Stimulated activated CD4-positive, alpha-beta T cell treated with anti-CD3 and anti-CD28 coated beads, Interleukin-15, amount 100 ng/mL, for 48 hours (primary cell): ENCODE measurements at places on chromosomes 7 and 10.

- DNase-seq: no peak
Measured at GRCh38 chr10:79052291-79053080, 16.3 kb upstream of the ZMIZ1 start.

DNA sequence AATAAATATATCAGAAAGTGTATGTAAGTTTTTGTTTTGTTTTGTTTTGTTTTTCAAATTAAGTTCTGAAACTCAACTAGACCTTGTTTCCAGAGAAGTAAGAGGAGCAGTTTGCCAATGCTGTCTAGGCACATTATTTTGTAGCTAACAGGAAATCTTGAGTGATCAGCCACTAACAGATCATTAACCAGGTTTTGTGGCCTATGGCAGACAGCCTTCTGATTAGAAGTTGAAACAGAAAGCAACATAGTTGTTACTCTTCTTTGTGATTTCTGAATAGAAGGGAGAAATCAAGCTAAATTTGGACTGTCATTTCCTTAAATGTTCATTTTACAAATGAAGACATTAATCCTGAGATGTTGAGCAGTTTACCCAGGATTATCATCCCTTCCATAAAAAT, 142.6 kb downstream of the PLXDC2 start:
- no peak for DNase-seq

GRCh38 chr10:52459097-52459496, 145.0 kb downstream of the DKK1 start:
- DNase-seq: no peak

- no peak for DNase-seq
Measured at GRCh38 chr10:31896968-31897384, 31.7 kb downstream of the ARHGAP12 start.

DNA sequence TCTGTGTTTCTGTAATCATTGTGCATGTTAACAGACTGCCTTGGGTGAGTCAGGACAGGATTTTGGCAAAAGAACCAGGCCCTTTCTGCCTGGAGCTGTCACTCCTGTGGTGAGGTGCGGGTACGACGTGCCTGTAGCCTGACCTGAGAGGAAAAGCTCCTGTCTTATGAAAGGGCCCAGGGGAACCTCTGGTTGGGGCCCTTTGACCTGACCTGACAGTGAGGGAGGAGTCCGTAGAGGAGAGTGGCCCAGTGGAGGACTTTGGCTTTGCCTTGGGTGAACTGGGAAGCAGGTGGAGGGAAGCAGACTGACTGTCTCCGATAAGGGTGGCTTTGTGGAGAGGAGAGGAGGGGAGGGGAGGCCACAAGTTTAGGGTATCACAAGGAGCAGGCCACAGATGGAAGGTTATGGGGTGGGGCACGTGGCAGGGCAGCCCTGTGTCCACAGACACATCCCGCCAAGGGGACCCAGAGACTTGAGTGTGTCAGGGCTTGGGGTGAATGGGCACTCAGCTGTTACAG, 6.9 kb downstream of the PFKP start:
- no peak for DNase-seq

- no peak for DNase-seq
Measured at GRCh38 chr7:6571160-6571779, 6.0 kb upstream of the ZDHHC4 start.

GRCh38 chr7:106430103-106430502, 145.3 kb upstream of the NAMPT start:
- DNase-seq: no peak

DNA sequence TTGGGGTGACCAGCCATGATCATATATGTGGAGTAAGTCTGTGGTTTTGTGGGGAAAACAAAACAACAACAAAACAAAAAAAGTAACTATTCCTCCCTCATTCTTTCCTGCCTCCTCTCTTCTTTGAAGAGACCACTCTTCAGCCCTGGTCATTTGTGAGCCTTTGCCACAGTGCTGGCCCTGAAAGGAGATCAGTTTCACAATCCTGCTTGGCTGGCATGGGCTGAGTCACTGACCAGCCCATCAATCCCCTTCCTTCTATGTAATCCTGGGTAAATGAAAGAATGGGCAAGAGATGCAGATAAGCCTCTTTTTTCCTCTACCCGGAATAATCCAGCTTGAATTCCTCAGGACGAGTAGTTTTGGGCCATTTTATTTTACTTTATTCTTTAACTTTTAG, 13.6 kb downstream of the CSTF2T start:
- DNase-seq: no peak

- no peak for DNase-seq
Measured at GRCh38 chr10:59319854-59320253, 42.5 kb downstream of the FAM13C start.

DNA sequence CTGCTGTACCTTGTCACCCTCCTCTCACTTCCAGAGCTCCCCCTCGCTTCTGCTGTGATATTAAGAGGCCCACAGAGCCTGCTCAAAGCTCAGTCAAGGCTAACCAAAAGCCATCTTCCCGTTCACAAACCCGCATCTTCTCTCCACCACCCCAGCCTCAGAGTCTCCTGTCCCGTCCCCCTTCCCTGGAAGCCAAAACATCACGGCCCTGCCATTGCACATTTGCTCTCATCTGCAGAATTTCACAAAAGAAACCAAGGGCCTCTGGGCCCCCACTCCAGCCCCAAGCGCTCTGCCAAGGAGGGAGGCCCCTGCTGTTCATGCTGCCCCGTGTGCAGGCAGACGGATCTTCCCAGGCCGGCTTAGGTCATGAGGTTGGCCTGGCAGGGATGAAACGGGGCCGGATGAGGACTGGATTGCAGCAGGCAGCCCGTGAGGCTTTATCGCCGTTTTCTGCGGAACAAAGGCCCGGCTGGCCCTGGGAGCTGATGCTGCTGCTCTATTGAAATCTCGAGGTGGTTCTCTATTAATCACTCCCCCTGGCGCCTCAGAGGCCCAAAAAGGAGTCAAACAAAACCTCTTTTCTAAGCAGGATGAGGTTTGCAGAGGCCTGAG, 31.6 kb upstream of the FOXK1 start:
- no peak for DNase-seq

- DNase-seq: peak; percentile 21
Measured at GRCh38 chr10:11742009-11742778, at the start of gene ECHDC3. ECHDC3 (plus strand) TSS chr10:11742382; CDS start chr10:11742577, 195 bp downstream.

DNA sequence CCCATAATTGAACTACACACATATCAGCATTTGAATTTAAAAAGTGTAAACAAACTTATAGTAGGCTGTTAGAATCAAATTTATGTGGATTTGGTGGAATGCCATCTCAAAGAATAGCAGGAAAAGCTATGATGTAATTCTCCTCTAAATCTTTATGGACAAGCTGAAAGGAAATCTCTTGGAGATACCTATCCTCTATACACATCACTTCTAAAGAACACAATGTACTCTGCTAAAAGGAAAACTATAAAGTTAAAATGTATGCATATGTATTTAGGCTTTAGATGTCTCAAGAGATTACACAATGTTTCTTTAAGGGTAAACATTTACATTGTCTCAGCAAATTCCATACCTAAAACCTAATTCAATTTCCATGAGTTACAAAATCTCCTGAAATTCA, 323.3 kb downstream of the CRPPA start:
- DNase-seq: no peak

GRCh38 chr10:59109826-59110225, 66.6 kb upstream of the PHYHIPL start:
- DNase-seq: no peak

GRCh38 chr7:32164341-32164996, 94.3 kb upstream of the PDE1C start:
- DNase-seq: no peak

- no peak for DNase-seq
Measured at GRCh38 chr7:106110885-106111654, 1.0 kb downstream of the SYPL1 start.

DNA sequence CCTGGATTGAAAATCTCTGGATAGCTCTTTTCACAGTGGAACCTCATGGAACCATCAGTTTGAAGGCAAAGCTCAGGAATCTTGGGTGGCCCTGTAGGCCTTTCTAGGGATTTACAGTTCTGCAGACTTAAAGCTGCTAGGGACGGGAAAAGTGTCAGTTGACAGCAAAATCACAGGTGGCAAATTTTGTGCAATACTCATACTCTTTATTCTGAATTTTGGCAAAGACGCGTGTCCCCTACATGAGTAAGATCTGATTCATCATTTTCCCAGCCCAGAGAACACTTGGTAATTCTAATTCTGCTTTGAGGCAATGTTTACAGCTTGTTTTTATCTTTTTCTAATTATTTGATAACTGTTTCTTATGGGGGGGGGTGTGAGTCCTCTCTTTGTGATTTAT, 3.6 kb downstream of the LRRC17 start:
- no peak for DNase-seq

- no peak for DNase-seq
Measured at GRCh38 chr10:94430701-94431100, 28.4 kb downstream of the TBC1D12 start.

DNA sequence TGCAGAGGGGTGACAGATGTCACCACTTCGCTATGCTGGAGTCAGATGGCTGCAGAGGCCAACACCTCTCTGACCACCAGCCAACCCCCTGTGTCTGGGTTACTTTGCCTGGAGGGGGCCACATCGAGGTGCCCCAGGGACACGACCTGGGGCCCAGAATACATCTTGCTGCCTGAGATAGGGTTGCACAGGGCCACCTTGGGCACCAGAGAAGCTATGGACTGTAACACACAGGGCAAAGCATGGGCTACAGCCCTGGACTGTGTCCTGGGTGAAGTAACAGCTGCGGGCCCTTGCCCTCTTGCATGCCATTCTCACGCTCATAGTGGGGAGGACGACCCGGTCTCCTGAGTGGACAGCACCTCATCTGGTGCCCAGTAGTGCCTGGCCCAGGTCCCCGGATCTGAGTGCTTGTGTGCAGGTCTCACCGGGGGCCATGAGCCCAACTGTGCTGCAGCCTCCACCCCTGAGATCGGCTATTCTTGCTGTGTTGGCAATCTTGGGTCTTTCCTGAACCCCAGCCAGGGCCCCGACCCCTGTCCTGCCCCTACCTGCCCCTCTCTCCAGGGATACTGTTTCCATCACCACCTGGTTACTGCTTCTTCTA, 115.2 kb upstream of the GDF10 start:
- no peak for DNase-seq

GRCh38 chr7:42237811-42238541, 967 bp upstream of the GLI3 start:
- DNase-seq: no peak

GRCh38 chr7:76262683-76263402, 39.6 kb upstream of the HSPB1 start:
- DNase-seq: no peak

- DNase-seq: no peak
Measured at GRCh38 chr10:62457598-62457997, 83.4 kb downstream of the ZNF365 start.

- no peak for DNase-seq
Measured at GRCh38 chr10:50431133-50431532, 179.8 kb upstream of the ASAH2 start.

DNA sequence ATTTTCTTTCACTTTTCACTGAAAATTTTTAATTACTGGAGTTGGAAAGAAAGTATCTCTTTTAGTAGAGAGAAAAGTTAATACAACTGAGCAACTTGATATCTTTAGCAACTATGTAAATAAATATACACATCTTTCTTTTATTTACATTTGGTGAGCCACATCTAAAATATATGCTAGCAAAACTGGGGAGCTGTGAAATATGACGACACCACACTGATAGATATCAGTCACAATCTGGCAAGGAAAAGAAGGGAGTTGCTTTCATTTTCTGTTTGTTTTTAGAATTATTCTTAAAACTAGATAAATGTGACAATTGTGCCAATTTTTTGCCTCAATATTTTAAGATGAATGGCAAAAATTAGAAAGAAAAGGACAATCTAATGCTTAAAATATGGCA, 2.7 kb upstream of the ZNF804B start:
- no peak for DNase-seq

DNA sequence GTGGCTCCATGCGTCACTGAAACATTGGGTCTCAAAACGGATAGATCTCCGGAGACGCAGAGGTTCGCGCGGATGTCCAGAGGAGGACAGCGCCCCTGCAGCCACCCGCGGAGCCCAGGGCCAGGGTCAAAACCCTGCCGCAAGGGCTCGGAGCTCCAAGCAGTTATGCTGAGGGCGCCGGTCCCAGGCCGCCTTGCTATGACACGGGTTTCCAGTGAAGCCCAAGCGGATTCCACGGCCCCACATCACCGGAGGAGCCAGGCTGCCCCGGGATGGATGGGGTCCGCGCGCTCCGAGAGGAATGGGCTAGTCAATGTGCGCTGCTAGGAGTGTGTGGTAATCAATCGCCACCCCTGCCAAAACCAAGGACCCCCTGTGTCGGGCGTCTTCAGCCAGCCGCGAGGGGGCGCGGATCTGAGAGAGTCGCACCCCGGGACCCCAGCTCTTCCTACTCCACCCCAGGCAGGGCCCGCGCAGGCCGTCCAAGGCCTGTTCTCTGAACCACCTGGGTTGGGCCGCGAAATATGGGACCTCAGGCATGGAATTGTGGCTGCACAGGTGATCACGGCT, 5.6 kb upstream of the EMX2 start:
- DNase-seq: no peak

DNA sequence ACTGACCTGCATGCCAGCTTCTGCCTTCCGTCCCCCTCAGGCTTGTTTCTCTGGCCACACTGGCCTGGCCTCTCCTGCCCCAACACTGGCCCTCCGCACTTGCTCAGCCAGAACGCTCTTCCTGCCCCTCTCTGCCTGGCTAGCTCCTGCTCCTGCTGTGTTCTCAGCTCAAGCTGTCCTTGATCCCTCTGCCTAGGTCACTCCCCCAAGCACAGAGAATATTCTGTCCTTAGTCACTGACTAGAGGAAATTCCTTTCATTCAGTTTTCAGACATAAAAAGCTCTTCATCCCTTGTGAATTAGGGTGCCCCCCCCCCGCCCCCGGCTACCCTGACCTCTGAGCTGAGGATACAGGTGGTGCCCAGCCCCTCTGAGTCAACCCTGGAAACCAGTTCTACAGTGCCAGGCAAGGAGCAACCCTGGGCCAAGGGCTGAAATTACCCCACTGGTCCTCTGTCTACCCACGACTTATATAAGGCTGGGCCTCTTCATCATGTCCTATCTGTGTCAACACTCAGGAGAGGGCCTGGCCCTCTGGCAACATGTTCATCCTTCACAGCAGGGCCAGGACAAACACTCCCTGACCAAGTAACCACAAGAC, 6.6 kb upstream of the SGPL1 start:
- DNase-seq: no peak

DNA sequence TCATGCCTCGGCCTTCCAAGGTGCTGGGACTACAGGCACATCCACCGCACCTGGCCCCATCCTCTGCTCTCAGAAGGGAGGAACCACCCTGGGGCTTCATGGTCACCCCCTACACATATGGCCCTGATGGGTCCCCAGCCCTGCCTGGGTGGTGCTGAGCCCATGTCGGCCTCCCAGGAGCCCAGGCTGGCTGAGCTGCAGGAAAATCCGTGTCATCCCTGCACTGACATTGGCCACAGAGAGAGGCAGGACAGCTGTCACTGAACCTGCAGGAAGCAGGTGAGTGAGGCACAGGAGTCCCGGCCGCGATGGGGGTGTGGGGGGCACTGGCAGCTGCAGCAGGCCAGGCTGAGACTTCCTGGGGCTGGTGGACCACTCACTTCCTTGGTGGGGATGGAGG, 8.0 kb downstream of the GRIFIN start:
- DNase-seq: no peak

GRCh38 chr7:121872831-121873288, at the start of gene PTPRZ1:
PTPRZ1 (plus strand) TSS chr7:121873161; CDS start chr7:121873500, 339 bp downstream.
- DNase-seq: no peak
